ENCODE measurements at places on chromosomes 7 and 10.

GRCh38 chr10:43904844-43905243, 256.2 kb upstream of the ZNF32 start:
- no peak for DNase-seq

DNA sequence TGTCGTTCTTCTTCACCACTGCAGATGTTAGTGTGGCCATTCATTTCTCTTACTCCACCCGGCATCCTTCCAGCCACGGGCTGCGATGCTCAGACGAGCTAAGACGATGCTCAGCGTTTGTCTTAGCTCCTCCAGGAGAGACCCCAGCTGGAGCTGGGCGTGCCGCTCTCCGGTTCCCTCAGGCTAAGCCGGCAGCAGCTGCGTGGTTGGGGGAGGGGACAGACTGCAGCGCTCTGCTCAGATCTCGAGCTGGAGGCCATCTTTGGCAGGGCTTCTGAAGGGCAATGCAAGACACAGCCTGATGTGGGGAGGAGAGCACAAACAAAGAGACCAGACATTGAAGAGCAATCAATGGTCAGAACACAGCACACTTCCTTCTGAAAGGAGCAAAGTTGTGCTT, 4.8 kb downstream of the INA start:
- peak; percentile 70 for DNase-seq

- DNase-seq, result no peak
Observed at GRCh38 chr10:110781139-110781538, 90.6 kb upstream of the PDCD4 start.

DNA sequence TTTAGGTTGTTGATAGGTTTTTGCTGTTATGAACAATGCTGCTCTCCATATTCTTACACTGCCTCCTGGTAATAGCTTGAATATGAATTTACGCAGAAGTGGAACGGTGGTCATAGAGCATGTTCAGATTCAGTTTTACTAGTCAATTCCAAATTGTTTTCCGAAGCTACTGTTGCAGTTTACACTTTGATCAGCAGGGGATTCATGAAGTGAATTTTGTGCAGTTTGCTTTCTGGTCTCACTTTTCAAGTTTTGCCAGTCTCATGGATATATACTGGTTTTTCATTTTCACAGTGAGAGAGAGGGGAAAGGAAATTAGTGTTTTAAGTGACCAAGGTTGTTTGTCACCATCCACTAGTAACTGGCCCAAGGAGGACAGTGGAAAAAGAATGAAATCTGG, 171.3 kb downstream of the PRKCQ start:
- DNase-seq, result no peak

- no peak for DNase-seq
Observed at GRCh38 chr7:155769701-155770100, 42.6 kb downstream of the SHH start.

DNA sequence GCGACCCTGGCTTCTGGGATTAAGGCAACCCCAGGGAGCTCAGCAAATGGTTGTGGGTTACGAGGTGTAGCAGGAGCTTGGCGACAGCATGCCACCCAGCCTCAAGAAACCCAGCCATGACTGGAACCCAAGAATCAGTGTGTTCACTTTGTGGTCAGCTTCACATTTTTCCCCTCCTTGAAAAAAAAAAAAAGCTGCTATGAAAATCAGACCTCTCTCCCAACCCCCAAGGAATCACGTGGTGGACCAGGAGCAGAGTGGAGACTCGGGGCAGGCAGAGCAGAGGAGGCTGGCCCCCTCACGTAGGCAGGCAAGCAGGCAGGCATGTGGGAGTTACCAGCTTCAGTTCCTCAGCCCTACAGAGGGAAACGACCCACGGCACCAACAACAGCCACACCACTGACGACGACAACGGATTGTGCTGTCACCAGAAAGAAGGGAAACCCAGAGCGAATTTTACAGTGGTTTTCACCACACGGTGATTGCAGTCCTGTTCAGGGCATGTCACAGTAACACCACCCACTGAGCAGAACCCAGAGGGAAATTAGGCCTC, 203.4 kb downstream of the SLC25A13 start:
- no peak for DNase-seq

- DNase-seq, result no peak
Observed at GRCh38 chr7:154475864-154476263, 423.7 kb downstream of the DPP6 start.

- no peak for DNase-seq
Observed at GRCh38 chr7:18018296-18019215, 9.1 kb downstream of the PRPS1L1 start.

GRCh38 chr10:73908853-73909539, 1.9 kb upstream of the PLAU start:
- no peak for DNase-seq

GRCh38 chr10:113473011-113473410, 79.8 kb upstream of the HABP2 start:
- DNase-seq, result no peak

DNA sequence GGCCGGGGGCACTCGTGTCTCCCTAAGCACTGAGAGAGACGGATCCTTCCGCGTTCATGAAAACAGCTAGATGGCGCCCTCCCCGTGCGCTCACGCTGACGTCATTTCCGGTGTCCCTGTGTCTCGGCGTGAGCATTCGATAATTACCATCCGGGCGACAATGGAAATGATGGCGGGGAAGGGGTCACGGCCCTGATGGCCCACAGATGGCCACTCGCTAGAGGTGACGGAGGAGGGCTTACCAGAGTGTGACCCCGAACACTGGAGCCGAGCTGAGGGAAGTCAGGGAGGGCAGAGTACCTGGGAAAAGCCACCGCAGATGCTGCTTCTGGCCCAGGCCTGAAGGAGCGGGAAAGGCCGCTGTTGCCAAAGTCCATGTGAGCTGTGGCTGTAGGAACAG, 222.9 kb downstream of the TCERG1L start:
- DNase-seq, result no peak

DNA sequence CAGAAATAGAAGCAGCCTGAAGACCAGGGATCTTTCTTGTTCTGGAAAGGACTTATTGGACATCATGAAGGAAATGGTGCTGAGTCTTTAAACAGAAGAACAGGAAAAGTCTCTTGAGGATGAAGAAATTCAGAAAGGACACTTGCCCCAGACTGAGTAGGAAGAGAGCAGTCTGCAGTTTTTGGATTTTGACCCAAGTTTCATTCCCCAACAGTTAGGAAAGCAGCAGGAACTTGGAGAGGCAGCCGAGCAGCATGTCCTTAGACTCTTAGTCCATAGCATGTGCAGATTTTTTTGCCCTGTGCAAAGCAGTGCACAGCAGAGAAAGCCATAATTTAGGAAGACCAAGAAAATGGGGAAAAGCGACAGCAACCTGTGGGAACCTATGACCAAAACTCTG, 927.2 kb upstream of the AUTS2 start:
- DNase-seq, result no peak

GRCh38 chr10:99766302-99766681, 16.1 kb upstream of the ABCC2 start:
- DNase-seq, result no peak

- no peak for DNase-seq
Observed at GRCh38 chr10:72812753-72813430, 80.6 kb upstream of the OIT3 start.

DNA sequence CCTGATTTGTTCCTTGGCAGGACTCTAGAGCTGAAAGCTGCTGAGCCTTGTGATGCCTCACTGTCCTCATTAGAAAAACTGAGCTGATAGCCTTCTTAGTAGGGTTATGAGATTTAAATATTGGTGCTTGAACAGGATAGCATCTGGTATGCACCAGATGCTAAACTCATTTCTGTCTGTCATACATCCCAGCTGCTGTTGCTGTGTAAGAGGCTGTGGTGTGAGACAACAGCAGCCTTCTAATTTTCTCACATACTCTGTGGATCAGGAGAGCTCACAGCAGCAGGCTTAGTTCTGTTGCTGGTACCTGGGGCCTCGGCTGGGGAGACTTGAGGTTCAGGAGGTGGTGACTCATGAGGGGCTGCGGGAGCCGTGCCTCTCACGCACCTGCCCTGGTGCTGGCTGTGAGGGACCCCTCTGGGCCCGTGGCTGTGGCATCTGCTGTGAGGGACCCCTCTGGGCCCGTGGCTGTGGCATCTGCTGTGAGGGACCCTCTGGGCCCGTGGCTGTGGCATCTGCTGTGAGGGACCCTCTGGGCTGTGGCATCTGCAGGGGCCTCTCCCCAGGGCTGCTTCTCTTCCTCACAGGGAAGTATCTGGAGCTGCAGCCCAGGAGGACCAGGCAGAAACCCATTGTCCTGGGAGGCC, 12.5 kb downstream of the DYNC2I1 start:
- no peak for DNase-seq

- no peak for DNase-seq
Observed at GRCh38 chr7:114574384-114574783, 159.8 kb downstream of the FOXP2 start.

- DNase-seq, result no peak
Observed at GRCh38 chr10:117454502-117454901, 79.3 kb upstream of the PDZD8 start.

DNA sequence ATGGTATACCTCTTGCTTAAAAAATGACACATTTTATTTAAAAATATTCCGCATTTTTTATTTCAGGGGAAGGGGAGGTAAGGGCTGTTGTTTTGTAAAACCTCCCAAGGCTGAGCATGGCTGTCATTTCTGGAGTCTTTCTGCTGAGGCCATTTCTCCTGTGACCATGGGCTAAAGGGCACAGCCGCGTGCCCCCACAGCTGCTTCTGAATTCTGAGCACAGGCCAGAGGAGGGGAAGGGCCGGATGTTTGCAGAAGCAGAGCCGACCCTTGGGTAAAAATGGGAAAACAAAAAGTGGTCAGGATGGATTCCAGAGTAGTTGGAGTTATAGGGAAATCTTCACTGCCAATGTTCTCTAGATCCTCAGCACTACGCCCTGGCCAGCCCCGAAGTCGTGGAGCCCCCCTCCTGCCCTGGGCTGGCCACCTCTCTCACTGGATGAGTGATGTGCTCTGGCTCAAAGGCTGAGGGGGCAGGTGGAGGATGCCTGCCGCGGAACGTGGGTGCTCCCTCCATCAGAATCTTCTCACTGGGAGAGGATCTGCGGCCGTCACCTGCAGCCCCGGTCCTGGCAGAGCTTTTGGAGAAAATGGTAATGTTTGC, 131.3 kb upstream of the ZEB1 start:
- DNase-seq, result no peak

DNA sequence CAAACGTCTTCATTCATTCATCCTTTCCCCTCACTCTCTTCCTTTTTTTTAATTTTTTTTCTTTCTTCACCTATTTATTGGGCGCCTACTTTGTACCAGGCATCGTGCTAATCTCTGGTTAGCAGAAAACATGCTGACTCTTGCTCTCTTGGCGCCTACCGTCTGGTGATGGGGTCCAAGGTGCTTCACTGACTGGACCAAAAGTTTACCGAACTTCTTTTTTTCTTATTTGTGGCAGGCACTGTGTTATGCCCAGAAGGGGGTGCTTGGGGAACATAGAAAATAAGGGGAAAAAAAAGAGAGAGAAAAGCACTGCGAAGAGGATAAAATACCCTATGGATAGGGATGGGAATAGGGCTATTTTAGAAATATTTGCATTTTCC, 505 bp upstream of the FAM204A start:
- no peak for DNase-seq

DNA sequence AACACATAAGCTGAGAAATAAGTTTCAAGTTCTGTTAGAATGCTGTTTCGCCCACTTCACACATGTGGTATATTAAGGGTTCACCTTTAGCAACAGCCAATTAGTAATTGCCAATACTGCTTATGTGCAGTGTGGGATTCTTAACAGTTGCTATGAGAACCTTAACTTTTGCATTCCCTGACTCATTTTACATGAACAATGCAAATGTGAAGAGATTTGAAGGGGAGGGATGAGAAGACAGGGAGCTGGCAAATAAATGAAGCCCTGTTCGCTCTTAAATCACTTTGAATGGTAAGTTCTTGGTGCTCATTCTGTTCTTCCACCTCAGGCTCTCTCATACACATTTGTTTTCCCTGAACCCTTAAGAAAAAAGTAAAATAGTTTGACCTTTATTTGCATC, 82.3 kb downstream of the LRRC4 start:
- no peak for DNase-seq

- DNase-seq, result no peak
Observed at GRCh38 chr10:110181911-110182310, 25.5 kb upstream of the MXI1 start.

DNA sequence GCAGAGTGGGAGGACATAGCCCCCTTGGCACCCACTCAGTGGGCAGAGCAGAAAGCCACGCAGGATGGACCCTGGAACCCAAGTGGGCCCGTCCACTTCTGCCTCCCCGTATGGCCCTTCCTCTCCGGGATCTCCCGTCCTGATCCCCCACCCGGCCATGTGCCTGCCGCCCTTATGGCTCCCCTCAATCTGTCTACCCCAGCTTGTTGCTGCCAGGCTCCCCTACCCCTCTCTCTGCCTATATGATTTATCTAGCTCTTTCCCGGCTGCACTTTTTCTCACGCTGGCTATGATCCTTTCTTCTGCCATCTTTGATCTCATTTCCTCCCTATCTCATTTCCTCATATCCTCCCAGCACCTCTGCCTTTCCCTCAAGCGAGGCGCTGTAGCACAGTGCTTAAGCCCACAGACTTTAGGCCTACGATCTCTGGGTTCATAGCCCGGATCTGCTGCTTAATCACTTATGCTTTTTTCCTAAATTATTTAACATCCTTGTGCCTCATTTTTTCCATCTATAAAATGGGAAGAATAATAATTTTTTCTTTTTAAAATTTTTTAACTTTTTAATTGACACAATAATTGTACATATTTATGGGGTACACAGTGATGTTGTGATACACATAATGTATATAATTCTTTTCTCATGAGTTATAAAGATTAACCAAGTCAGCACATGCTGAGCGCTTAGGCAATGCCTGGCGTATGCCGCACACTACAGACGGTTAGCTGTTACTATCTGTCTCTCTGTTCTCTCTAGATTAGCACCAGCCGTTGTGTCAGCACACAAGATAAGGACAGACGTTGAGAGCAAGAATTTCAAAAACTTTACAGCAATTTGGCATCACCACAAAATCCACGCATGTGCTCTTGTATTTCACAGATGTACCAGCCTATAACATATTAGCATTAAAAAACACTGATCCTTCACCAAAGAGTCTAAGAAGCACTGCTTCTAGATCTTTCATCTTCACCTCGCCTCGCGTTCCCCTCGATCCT, 18.1 kb downstream of the KCNH2 start:
- no peak for DNase-seq

- DNase-seq, result no peak
Observed at GRCh38 chr10:108003576-108003975, 839.1 kb upstream of the SORCS1 start.

- DNase-seq, result no peak
Observed at GRCh38 chr7:5278766-5279165, 4.0 kb upstream of the SLC29A4 start.

DNA sequence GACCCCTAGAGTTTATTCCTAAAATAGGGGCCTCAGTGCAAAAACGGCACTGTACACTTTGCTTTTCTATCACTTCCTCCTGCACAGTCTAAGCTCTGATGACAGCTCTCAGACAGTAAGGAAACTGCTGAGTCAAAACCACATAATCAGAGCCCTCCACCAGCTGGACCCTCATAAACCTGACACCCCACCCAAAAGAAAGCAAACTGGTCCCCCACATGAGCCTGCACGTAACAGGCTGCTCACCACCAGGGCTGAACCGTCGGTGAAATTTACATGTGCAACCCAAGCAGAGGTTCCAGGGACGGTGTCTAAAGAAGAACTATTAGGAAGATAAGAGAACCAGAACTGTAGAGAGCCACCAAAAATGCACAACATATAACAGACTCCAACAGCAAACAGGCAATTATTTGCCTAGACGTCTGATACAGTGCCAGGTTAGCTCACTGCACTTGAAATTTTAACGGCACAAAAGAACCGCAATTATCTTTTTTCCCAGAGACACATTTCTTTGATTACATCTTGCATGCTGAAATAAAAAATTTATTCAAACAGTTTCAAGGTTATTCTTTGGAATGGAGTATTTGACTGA, 19.6 kb downstream of the SGMS1 start:
- no peak for DNase-seq

All from NCI-H187 (cell line).